ENCODE measurements at places on chromosomes 2 and 18.

DNA sequence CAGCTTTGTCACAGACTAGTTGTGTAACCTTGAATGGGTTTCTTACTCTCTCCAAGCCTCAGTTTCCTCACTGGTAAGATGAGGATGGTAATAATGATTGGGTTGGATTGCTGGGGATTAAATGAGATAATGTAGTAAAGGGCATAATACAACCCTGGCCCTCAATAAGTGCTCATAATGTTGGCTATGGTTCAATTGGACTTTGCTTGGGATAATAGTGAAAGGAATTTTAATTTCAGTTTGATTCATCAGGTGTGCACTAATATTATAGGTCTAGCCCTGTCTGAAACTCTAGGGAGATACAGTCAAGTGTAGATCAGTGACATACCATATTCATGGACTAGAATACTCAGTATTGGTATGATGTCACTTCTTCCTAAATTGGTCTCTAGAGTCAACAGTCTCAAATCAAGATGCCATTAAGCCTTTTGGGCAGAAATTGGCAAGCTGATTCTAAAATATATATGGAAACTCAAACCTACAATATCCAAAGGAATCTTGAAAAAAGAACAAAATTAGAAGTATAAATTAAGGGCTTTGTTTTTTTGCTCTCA is 161.4 kb downstream of the SMAD7 start:
- DNase-seq: no peak

DNA sequence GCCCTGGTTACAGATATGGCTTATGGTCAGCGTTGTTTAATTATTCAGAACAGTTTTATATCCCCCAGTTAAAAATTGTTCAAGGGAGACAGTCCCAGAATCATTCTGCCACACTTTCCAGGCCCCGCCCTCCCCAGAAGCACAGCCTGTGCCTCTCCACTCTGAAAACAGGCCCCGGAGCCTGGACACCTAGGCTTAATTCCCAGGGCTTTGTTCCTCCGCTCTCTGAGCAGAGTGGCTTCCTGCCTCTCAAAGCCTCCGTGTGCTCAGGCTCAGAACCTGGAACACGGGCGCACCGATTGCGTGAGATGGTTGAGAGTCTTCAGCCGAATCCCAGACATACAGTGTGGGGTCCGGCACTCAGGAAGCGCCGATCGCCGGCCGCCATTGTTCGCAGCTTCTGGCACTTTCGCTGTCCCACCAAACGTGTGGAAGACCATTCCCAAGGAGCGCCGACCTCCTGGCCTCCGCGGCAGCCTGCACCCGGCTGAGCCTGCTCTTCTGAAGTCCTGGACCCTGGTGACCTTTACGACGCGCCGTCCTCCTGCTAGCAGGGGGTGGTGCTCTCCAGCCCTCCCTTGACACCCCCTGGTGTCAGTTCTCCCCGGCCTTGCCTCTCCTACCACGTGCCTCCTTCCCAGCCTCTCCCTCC is 45.6 kb downstream of the TWIST2 start:
- no peak for DNase-seq

DNA sequence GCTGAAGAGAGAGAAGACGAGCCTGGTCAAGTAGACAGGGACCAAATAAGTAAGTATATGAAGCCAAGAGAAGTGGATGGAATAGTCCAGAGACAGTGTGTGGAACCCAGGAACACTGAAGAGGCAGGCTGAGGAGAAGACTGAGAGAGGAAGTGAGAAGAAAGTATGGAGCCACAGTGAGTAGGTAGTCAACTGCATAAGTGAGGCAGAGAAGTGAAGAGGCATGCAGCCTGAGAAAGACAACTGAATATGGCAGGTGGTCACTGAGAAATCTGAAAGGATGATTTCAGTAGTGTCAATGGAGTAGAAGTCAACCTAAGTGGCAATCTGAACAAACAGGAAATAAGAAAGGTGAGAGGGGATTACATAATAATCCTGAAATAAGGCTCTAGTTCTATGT is 55.4 kb downstream of the CWC22 start:
- no peak for DNase-seq

- DNase-seq: no peak
These were observed 35.5 kb upstream of the PTH2R start for GRCh38 chr2:208370881-208371633.

DNA sequence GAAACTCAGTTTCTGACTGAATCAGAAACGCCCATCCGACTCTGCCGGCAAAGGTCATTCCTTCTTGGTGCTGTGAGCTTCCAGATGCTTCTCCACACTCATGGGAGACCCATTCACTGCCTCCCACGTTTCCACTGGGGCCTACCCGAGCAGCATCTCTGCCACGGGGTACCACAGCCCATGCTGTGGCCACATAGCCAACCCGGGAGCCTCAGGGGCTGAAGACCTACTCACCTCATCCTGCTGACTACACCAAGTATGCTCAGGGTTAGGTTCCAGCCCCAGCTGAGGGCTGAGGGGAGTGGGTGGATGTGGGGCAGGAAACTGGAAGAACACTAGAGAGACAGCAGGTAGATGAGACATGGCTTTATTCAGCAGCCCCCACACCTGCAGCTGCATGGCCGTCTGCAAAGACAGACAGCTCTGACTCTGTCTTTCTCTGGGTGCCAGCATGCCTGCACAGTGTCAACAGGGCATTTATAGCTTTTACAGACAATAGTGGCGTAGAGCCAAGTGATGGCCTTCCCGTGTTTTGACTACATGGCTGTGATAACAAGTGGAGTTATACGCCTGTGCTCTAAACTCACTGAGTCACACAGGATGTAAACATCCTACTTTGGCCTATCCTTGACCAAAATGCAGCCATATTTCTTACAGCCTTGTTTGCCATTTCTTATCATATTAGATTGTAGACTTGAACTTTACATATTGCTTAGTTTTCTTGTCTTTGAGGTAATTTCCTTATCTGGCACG is 16.5 kb upstream of the KLHL23 start:
- no peak for DNase-seq

DNA sequence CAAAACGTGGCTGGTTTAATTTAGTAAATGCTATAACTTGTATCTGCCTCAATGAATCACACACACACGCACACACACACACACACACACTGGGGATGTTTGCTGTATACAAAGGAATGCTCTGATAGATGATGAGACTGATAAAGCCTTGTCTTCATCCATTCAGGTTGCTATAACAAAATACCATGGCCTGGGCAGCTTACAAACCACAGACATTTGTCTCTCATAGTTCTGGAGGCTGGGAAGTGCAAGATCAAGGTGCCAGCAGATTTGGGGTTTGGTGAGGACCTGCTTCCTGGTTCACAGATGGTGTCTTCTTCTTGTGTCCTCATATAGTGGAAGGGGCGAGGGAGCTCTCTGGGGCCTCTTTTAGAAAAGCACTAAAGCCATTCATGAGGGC is 149.5 kb upstream of the HDAC4 start:
- no peak for DNase-seq

GRCh38 chr18:36766836-36767235 is 62.0 kb downstream of the TPGS2 start:
- DNase-seq: no peak

DNA sequence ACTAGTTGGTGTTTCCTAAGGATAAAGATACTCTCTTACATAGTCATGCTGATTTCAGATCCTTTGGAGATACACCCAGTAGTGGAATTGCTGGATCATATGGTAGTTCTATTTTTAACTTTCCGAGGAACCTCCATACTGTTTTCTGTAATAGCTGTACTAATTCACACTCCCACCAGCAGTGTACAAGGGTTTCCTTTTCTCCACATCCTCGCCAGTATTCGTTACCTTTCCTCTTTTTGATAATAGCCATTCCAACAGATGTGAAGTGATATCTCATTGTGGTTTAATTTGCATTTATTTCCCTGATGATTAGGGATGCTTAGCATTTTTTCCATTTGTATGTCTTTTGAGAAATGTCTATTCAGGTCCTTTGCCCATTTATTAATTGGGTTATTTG is 34.0 kb downstream of the ACTR2 start:
- no peak for DNase-seq

DNA sequence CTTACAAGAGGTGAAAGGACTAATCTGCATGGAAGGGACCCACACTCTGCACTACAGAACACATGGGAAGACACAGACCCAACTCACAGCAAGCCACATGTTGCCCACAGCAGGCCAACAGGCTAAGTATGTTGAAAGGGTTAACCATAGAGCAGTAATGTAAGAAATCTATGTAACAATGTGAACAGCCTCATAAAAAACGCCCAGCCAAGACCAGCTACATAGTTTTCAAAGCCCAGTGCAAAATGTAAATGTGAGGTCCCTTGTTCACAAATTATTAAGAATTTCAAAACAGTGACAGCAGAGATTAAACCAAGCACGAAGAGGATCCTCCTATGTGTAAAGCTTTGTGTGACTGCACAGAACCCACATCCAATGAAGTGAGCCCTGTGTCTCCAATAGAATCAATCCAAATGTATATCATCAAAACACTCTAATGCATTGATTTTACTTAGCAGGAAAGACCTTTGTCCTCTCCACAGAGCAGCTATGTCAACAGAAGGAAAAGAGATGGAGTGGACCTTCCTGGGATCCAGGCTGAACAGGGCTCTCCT is 210.1 kb downstream of the AGPS start:
- DNase-seq: no peak

DNA sequence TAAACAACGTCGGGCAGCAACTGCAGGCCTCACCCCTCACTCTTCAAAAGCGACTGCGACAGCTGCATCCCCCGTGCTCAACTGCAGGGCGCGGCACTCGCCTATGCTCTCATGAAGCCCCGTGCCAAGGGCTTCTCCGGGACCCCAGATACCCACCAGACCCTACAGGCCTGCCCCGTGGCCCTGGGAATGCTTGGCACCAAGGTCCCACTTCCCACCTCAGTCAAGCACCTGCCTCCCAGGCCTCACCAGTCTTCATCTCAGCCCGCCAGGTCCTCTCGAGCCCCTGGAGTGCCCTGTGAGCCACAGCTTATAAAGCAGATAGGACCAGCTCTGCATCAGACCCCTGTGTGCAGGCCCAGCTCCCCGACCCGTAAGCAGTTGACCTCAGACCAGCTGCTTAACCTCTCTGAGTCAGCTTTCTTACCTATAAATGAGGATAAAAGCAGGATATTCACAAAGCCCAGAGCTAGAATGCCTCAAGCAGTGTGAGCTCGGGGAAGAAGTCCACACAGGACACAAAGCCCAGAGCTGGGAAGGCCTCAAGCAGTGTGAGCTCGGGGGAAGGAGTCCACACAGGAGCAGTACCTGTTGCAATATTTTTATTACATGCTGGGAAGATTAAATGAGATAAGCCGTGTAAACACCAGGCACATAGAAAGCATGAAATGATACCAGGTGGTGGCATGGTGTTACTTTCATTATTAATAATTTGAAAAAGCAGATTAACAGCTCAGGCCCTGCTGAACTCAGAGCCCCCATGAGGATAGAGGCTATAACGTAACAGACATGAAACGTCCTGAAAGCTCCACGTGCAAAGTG is 96.9 kb downstream of the HDAC4 start:
- no peak for DNase-seq

DNA sequence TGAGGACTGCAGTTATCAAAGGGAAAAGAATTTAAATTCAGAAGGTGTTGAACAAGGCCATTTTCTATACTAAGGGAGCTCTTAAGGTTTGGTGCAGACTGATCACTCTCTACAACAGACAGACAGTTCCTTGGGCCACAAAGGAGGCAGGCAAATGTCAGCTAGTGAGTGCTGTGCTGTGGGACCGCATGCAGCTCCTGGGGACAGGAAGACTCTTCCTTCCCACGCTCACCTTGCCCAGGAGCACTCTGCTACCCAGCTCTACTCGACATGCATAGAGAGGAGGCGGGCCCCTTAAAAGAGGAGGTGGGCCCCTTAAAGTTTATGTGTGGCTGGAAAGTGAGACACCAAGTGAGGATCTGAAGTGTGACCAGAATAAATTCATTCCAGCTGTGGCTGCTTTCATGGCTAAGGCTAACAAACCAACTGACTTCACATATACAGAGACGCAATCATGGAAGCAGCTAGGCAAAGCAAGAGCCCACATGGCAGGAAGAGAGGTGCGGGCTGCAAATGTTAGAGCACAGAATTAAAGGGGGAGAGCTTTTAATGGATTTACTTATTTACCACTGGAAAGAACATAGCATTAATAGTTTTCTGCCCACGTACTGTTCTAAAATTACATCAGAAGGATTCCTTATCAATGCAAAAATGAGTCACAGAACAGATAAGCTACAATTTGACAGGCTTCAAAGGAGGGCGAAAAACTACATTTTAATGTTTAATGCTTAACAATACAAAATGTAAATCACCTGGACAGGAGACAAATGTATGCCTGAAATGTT is 101.4 kb upstream of the RNU4ATAC start:
- DNase-seq: no peak

GRCh38 chr2:19801367-19802080 is 100.3 kb downstream of the TTC32 start:
- no peak for DNase-seq

GRCh38 chr2:48793671-48794070 is 38.1 kb upstream of the LHCGR start:
- no peak for DNase-seq

DNA sequence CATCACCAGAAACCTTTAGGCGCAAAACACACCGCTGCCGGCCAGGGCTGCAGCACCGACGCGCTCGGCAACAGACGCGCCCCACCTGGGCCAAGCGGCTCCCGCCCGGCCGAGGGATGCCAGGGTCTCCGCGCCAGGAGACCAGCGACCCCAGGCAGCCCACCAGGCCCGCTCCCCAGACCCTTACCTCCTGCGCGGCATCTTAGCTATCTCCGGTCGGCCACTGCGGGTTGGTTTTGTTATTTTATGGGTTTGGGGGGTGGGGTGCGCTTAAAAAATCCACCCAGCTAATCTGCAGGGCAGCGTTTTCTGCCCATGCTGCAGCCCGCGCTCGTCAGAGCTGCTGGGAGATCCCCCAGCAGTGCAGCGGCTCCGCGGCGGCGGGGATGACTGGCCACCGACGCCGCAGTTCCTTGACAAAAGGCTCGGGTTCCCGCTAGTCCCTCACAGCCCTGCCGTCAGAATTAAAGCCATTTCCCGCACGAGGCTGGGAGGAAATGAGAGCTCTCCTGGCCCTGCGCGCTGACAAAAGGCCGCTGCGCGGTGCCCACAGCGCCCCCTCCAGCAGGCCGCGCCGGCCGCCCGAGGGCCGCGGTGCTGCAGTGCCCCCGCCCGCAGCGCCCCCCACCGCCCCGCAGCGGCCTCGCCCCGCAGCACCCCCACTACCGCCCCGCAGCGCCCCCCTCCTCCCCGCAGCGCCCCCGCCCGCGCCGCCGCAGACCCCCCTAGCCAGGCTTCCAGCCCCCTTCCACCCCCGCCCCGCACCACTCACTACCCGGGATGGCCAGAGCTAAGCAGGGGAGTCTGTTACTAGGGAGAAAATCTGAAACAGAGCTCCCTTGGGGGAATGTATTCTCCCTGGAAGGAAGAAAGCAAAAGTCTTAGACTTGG is at the start of gene ADD2:
Gene ADD2, minus strand, starts transcription at position 502 of the 891 bp plus-strand sequence. CDS start 61,792 bp downstream, outside the sequence.
- no peak for DNase-seq

GRCh38 chr18:32472841-32473240 is 2.2 kb upstream of the GAREM1 start:
- no peak for DNase-seq

DNA sequence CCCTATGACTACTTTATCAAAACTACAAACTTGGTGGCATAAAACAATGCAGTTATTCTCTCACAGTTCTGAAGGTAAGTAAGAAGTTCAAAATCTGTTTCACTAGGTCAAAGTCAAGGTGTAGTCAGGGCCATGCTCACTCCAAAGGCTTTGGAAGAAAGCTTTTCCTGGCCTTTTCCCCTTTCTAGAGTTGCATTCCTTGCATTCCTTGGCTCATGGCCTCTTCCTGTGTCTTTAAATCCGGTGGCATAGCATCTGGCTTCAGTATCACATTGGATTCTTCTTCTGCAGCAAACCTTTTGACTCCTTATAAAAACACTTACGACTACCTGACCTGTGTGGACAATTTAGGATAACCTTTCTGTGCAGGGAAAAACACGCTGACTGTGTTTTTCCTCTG is 543.5 kb upstream of the HNMT start:
- DNase-seq: no peak

- no peak for DNase-seq
These were observed 39.7 kb upstream of the IGFBP5 start for GRCh38 chr2:216735086-216735485.
